ENCODE measurements at places on chromosomes 11 and 22.

DNA sequence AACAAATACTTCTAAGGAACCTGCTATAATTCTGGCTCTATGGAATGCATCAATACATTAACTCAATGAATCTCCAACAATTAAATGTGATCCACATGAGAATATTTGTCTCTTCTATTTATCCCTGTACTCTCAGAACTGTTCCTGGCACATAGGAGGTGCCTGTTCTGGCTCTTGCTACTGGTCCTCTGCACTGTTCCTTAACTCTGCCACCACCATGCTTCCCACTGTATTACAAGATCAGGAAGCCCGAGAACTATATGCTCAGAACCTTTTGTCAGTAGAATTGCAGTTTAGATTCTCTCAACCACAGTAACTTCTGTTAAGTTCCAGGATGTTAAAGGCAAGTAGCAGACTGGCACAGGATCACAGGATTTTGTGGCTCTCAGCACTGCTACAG is 376.3 kb upstream of the CCDC90B start:
- no peak for DNase-seq

DNA sequence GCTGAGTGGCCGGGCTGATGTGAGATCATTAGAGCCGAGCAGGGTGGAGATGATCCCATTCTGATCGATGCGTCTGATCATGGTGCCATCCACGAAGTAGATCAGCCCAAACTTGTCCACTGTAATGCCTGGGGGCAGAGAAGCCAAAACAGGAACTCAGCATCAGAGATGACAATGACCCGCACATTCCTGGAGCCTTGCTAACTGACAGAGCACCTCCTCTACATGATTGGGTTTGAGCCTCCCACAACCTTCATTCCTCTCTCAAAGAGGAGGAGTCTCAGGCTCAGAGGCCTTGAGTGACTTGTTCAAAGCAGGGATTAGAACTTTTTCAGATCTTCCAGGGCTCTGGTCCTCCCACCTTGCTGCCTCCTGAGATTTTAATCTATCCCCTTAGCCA is 133.7 kb upstream of the NARS2 start:
- no peak for DNase-seq

DNA sequence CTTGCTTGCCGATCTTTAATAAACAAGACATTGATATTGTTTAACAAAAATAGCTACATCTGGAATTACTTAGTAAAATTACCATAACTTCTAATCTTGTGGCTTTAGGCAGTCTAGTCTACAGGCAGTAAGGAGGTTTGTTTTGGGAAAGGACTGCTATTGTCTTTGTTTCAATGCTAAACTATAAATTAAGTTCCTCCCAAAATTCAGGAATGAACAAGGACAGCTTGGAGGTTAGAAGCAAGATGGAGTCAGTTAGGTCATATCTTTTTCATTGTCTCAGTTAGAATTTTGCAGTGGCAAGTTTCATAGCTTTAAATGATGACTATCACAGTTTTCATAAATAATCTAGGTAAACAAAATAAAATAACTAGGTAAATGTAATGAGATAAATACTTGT is 36.1 kb upstream of the INCENP start:
- DNase-seq, result no peak

DNA sequence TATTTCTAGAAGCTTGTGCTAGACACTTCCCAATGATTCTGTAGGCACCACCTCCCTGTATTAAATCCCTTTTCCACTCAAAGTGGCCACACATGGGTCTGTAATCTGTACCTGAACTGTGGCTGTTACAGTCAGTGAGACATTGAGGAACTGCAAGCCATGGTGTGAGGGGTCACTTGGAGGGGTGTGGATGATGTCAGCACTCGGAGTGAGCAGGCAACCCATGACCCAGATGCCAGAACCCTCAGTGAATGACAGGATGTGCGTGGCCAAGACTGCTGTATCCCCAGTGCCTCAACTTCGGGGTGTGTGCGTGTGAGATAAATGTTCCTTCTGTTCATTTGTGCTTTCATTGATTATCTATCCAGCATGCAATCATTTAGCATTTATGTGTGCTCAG is 14.7 kb upstream of the SHANK3 start:
- no peak for DNase-seq

- DNase-seq, result no peak
Observed at GRCh38 chr11:129237880-129238638, 45.9 kb upstream of the ARHGAP32 start.

DNA sequence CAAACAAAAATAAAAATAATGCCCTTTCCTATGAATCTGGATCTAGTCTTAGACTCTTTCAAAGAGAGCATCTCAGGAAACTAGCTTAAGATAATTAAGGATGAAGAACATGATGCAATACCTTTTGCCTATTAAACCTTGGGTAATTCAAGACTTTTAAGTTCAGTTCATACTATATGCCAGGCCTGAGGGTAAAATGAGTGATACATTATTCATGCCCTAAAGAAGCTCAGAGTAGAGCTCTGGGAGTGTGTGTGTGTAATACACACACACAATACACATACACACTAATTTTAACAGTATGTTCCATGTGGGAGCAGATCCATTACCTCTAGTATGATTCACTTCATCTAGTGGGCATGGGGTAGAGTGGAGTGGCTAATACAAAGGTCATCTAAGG is 651.4 kb upstream of the CHORDC1 start:
- DNase-seq, result no peak

- no peak for DNase-seq
Observed at GRCh38 chr11:63427971-63428508, 58.5 kb downstream of the SLC22A9 start.

DNA sequence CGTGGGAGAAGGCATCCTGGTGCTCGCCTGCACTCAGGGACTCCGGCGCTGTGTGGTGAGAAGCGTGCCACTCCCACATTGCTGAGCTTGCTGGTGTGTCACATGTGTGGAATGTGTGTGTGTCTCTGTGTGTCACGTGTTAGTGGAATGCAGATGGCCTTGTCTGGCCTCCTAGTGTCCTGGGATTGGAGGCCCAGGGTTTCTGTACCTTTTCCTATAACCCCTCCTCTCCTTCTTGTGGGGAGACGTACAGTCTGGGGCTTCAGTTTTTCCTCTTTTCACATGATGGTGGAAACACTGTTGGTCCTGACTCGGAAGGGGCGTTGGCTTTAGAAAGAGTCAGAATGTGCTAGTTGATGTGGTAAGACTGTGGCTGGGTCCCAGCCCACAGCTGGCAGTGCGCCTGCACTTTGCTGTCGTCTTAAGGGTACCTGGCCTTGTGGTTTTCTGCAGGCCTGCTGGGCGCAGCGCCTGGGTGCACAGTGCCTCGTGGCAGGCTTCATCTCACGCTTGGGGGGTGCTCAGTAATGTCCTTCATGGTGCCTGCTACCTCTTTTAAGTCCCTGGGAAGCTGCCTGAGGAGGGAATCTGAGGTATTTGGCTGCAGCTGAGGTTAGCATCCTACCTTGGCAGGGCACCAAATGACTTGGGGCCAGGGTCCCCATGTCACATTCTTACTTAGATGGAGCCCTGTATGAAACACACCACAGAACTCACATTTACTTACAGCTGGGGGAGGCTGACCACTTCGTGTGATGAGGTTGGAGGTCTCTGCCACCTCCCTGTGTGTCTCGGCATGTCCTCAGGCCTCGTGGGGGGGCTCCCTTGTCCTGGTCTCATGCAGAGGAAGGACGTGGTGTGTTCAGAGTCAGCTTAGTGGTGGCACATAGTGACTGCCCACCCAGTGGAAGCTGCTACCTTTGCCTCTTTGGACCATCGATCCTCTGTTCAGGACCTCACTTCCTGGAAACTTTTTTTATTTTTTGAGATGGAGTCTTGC is 61.9 kb downstream of the MED15 start:
- DNase-seq, result peak; percentile 95

GRCh38 chr11:65416341-65416824 is 6.2 kb upstream of the NEAT1 start:
- peak; percentile 94 for DNase-seq

GRCh38 chr11:96139691-96140090 is 203.3 kb downstream of the MAML2 start:
- no peak for DNase-seq

DNA sequence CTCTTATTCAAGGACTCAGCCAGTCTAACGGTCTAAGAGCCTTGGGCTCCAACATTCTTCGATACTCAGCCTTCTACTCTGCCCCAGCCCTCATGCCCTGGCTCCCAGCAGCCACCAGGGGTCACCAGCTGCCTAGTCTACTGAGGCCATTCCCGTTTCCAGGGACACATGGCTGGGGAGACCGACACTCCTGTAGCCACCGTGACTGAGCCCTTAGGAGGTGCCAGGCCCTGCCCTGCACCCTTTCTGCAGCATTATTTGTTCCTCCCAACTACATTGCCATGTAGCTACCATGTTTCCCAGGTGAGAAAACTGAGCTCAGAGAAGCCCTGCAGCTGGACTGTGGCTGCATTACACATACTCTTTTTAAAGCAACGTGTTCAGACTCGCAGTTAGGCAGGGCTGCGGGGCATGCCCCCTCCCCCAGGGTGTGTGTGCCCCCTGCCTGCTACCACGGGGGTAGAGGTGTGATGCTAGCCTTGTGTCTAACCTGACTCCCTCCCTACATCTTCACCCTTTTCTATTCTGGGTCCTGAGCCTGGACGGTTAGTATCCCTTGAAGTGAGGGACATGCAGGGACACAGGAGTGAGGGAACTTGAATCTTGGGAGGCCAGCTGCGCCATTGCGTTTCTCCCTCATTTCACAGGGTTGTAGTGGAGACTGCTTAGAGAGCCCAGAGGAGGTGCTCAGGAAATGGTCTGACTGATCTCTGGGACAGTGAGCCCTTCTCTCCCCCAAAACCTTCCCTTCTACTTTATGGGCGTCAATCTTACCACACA is 17.5 kb downstream of the ATG16L2 start:
- peak; percentile 90 for DNase-seq

DNA sequence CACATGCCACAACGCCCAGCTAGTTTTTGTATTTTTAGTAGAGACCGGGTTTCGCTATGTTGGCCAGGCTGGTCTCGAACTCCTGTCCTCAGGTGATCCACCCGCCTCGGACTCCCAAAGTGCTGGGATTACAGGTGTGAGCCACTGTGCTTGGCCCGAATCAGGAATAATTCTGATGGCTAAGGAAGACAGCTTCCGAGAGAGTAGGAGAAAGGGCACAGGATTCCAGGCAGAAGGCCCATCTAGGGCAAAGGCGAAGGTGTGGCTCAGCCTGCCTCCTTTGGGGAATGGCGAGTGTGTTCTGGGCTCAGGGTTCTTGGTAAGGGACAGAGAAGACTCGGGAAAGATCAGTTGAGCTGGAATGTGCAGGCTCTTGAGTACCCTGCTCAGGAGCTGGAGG is 1.6 kb upstream of the SYCE3 start:
- no peak for DNase-seq

- DNase-seq, result peak; percentile 47
Observed at GRCh38 chr11:110903830-110904229, 191.6 kb upstream of the ARHGAP20 start.

- peak; percentile 64 for DNase-seq
Observed at GRCh38 chr11:103586756-103587155, 449.7 kb upstream of the DDI1 start.
